ENCODE measurements at places on chromosomes 2 and 18. TPM values are rescaled to one million over a fixed set of nuclear protein-coding genes. Genes with fewer than 3 reads are reported as not detected.

DNA sequence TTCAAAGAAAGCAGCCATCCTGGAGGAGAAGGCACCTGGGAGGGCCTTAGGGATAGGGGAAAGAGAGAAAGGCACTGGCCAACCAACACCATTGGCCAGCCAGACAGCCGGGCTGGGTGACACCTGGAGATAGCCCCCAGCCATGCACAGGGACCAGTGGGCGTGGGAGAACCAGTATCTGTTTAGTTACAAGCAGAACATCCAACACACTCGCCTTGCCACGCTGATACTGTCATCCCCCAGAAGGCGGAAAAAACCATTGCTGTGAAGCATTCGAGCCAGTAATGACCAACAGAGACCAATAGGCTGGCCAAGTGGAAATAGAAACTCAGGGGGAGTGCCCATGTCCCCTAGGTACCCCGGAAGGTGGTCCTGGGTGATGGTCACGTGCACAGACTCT, 15.5 kb downstream of the ASPRV1 start:
- no peaks in the 10 kb centered on the region for H3K27me3 ChIP-seq
- peak overlapping the region; percentile 33 for H3K27ac ChIP-seq
- peaks cover 14% of the 10 kb centered on the region for H3K4me1 ChIP-seq
- peaks cover 13% of the 10 kb centered on the region for H3K36me3 ChIP-seq

DNA sequence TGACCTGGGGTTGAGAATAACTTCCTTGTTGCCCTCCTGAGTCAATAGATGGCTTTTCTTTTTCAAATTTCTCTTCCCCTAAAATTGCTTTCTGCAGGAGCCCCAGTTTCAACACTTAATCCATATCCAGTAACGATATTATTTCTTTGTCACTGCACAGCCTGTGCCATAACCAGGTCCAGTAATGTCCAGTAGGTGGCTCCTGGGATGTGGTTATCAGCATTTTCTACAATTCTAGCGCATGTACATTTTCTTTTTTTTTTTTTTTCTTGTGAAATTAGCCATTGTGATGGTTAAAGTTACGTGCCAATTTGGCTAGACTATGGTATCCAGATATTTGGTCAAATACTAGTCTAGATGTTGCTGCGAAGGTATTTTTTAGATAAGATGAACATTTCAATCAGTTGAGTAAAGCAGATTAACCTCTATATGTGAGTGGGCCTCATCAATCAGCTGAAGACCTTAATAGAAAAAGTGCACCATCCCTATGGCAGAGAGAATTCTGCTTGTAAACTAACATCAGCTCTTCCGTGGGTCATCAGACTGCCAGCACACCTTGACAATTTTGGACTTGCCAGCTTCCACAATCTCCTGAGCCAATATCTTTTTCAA, 72.9 kb upstream of the SCG2 start:
- DNase-seq: peak; percentile 41
- no peaks in the 10 kb centered on the region for H3K4me1 ChIP-seq
- H3K4me3 ChIP-seq: no peak overlapping the region

DNA sequence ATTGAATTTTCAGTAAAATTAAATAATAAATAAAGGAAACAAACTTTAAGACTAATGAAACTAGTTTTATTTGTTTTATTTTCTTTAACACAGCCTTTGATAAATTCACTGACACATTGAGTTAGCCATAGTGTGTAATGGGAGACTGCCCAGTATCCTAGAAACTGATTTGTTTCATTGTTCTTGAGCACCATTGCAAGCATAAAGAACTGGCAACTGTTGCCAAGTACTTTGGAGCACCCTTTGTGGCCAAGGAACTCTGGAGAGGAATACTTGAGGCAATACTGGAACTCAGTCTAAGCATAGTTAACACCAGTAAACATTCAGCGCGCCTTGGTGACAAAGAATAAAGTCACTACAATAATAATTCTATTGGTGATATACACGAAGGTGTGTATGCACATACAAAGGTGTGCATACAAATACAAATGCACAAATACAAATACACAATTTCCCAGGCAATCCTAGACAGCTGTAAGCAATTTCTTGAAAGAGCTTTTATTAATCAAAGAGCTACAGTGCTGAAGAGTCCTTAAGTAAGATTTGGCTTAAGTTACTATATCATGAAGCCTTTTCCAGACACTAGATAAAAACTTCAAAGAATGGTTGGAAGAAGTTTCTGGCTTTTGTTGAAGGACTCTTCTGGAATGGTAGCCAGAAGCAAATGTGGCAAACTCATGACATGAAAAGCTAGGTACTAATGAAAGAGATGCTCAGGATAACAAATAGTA, 1371.2 kb downstream of the LRP1B start:
- H3K36me3 ChIP-seq: no peaks in the 10 kb centered on the region
- H3K4me3 ChIP-seq: no peak overlapping the region
- H3K27ac ChIP-seq: no peak overlapping the region

GRCh38 chr2:179429597-179429996, 165.0 kb upstream of the SESTD1 start:
- no peak overlapping the region for H3K4me3 ChIP-seq
- no peaks in the 10 kb centered on the region for H3K4me1 ChIP-seq
- no peaks in the 10 kb centered on the region for H3K36me3 ChIP-seq
- no peak overlapping the region for H3K27ac ChIP-seq
- no peaks in the 10 kb centered on the region for H3K27me3 ChIP-seq

Gene ZSWIM2
- not detected for total RNA-seq

Data from GM23248 (cell line).